ENCODE measurements at places on chromosomes 16 and 17.

GRCh38 chr17:43779145-43780125 lies 658 bp upstream of the DUSP3 start:
- no peak for DNase-seq

DNA sequence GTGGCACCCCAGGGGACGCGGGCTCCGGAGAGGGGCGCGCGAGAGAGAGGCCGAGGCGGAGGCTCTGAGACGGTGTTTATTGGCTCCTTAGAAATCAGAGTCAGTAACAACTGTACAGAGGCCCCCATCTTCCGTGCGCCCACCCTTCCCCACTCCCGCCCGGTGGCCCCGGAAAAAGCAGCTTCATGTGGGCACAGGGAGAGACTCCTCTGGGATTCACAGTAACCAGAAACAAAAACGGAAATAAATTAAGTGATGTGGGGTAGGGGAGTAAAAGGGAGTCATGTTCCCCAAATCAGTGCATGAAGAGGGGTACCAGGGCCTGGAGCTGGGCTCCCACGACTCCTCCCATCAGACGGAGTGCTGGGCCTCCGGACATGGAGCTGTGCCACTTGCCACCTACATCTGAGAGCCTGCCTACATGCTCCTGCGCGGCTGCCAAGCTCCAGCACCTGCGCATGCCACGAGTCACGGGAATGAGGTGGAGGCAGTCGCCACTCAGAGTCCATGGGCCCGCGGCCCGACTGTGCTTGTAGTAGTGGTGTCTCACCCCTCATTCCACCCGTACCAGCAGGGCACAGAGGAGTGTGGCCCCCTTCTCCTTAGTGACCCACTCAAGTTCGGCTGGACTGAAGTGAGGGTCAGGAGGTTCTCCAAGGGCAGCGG lies 543 bp upstream of the GPS2 start:
- no peak for DNase-seq

DNA sequence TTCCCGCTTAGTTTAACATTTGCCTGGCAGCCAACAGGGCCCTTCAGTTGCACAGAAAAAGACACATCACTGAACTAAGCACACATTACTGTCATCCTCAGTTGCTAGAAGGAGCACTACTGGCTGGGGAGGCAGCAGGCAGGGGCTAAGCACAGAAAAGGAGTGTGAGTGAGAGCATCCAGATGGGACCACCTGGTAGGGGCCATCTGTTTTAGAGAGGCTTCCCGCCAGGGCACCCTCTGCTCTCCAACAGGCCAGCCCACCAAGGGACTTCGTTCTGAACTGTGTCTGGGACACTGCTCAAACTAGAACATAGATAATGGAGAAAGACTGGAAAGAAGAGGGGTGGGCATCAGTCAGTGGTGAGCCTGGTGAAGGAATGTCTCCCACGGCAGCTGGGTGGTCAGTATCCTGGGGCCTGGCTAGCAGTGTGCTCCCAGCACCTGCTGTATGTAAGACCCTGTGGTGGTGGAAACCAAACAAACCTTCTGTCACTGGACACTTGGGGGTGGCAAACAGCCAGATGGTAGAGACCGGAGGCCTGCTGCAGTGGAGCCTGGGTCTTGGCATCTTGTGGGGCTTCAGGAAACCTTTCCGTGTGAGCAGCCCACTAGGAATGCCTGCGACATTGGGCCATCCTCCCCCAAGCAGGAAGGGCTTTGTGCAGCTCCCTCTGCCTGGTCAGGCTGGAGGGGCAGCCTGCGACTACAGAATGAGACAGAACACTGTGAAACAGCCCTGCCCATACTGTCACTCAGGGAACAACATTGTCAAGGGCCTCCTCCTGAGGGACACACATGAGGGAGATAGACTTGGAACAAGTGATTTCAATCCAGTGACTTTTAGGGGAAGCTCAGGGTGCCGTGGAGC lies 12.8 kb upstream of the RANGRF start:
- DNase-seq, result no peak

DNA sequence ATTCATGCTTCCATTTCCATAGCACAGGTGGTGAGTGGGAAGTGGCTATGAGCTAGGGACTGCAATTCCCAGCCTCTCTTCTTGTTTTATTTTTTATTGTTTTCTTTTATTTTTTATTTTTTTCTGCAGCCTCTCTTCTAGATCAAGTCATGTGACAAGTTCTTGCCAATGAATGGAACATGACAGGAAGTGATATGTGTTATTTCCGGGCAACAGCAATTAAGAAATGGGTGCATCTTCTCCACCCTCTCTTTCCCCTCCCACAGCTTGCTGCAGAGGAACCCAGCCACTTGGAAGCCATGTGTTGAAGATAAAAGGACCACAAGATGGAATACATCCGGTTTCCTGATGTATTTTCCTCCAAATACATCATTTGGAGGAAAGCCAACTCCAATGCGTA lies 23.6 kb downstream of the IRX5 start:
- DNase-seq, result no peak

DNA sequence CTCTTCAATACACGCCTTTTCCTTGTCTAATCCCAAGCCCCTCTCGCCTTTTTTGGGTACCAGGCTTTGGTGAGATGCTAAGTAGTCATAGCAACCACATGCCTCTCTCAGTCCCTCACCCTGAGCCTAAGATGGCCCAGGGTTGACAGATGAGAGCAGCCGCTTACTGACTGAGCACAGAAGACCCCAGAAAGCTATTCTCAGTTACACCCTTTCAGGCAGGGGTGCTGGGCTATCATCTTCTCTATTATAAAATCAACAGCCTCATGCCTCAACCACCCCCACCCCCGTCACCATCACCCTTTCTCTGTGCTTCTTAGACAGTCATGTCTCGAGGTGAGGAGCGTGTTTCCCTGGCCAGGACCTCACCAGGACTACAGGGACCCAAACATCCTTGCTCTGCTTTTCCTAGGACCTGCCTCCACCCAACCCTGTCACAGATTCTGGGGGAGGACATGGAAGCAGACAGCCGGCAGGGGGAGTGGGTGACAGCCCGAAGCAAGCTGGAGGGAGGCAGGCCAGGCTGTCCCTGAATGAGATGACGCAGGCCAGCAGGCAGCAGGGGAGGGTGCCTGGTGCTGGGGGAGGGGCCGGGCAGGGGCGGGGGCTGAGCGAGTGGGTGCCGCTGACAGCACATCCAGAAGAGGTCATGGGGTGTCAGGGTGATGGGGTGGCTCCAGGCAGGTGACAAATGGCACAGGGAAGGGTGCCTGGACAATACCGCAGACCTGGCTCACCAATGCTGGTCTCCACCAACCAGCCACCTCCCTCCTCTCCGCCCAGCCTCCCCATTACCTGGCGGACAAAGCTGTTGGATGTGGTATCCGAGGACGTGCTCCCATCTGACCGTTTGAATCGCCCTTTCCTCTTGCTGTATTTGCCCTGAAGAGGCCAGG lies 3.1 kb downstream of the CACNB1 start:
- DNase-seq, result no peak

All from AG09309 (cell line).